Stimulated activated CD4-positive, alpha-beta T cell treated with anti-CD3 and anti-CD28 coated beads, Interleukin-15, amount 100 ng/mL, for 48 hours (primary cell): ENCODE measurements at places on chromosomes 1 and 21.

- DNase-seq = no peak
Measured at GRCh38 chr1:55209247-55209646, 5.9 kb downstream of the USP24 start.

DNA sequence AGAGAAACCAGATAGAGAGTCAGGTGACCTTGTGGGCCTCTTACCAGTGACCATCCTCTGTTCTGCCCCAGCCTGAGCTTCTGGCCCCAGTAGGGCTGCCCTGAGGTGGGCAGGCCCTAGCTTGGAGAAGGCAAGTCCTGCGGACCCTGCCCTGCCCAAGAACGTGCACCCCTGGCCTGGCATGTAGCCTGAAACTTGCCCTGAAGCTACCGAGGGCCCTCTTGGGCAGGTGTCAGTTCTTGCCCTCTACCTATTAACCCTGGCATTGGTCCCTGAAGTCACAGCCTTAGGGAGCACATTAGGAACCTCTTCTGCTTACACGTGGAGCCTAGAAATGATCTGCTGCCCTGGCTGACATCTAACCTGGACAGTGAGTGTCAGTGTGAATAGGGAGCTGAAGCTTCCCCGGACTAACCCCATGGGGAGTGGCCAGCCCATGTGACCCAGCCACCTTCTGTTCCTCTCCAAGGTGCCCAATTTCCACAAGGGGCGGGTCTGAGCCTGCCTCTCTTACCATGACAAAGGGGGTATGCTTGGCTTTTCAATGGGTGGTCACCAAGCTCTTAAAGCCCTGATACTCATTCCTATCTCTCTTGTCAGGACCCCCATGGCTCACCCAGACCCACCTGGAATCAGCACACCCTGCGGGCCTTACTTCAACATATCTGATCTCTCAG is 163.0 kb downstream of the ZSCAN20 start:
- DNase-seq = no peak

DNA sequence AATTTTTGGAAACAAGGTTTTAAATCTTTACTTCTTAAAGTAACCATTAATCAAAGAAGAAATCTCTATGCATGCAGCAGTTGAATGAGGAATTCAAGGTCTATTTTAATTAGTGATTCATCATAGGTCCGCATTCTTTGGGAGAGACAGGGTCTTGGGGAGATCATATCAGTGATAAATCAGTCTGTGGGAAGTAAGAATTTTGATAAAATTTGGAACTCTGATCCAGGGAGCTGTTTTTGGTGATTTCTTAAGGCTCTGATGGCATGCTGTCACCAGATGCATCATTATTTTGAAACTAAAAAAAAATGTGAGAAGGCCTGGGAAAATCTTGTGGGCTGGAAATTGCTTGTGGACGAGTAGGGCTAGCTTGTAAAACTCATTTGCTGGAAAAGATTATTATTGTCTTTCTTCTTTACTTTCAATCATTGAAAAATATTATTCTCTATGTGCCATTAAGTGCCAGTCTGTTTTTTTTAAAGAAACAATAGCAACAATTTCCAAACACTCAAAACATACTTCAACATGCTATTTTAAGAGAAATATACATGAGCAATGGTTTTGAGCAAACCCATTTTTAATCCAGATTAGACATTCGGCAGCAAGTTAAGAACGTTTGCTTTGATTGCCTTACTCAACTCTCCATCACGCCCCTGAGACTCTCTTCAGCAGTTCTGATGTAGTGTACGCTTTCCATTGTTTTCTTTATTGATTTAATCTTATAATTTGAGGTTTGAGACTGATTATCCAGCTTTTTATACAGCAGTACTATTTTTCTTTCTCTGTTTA is 62.6 kb downstream of the ZBTB18 start:
- DNase-seq = no peak

- peak; percentile 96 for DNase-seq
Measured at GRCh38 chr1:19485362-19486187, at the start of gene CAPZB. Gene CAPZB (minus strand): TSS chr1:19485539. CDS start chr1:19485438, 101 bp downstream.

- no peak for DNase-seq
Measured at GRCh38 chr1:221117548-221117951, 238.3 kb downstream of the HLX start.

GRCh38 chr1:172054172-172054571 is 212.9 kb downstream of the DNM3 start:
- DNase-seq = no peak

DNA sequence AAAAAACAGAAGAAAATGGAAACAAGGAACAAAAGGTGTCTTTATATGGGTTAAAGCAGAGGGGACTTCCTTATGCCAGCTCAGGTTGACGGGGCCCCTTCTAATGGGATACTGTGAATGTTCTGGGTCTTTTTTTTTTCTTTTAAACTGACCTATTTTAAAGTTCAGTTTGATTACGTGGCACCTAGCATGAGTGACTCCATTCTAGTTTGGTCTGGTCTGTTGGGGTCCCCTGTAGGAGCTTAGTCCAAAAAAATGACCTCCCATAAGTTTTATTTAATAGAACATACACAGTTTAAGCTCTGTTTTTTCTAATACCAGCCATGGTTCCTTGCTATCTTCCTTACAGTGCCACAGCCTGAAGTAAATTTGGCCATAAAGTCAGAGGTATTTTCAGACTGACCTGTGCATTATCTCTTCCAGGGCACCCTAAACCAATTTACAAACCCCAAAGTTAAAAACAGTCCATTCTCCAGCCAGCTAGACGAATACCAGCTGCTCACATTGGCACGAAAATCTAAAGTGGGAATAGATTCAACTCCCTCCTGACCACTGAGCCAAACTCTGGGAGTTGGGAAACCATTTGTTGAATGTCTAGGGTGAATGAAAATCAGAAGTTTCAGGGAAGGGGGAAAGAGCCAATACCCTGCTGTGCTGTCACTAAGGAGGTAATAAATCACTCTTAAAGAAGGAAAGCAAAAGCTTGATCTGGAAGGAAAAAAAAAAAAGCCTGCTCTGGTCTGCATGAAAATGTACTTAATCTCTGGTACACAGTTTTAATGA is 42.4 kb downstream of the AKNAD1 start:
- no peak for DNase-seq

DNA sequence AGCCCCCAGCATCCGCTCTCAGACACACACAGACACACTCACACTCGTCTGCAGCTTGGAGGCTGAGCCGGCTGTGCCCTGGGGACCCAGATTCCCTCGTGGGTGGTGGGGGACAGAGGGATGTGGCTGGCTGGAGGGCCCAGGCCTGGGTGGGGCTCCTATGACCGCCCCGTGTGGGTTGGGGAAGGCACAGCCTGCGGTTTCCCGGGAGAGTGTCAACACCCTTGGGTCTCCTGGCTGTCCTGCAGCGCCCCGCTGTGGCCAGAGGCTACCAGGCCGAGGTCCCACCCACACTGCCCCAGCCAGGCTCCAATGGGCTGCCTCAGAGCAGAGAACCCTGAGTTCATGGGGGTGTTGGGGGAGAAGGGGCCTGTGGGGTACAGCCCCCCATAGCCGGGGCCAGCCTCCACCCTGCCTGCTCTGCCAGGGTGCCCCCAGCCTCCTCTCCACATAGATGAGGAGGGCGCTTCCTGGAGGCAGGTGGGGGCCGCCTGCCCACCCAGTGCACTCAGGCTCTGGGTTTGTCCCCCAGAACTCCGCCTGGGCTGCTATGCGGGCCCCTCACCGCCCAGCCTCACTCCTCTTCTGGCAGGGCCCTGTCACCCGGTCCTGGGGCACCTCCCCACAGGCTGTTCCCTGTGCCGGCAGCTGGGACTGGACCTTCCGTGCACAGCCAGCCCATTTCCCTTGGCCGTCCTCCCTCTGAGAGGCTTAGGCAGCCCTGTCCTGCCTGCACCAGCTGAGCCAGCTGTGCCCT is at the start of gene TTC34:
TTC34 (minus strand) TSS at position 159 of the 757 bp plus-strand sequence. CDS start 866 bp downstream, outside the sequence.
- peak; percentile 30 for DNase-seq

DNA sequence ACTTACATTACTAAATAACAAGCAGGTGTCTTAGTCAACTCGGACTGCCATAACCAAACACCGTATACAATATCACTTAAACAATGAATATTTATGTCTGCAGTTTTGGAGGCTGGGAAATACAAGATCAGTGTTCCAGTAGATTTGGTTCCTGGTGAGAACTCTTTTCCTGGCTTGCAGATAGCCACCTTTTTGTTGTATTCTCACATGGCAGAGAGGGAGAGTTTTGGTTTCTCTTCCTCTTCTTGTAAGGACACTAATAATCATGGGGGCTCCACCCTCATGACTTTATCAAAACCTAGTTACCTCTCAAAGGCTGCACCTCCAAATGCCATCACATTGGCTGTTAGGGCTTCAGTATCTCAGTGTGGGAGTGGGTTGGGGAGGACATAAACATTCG is 82.9 kb upstream of the CACYBP start:
- no peak for DNase-seq

- peak; percentile 27 for DNase-seq
Measured at GRCh38 chr21:28636752-28637691, 355.7 kb downstream of the LTN1 start.

DNA sequence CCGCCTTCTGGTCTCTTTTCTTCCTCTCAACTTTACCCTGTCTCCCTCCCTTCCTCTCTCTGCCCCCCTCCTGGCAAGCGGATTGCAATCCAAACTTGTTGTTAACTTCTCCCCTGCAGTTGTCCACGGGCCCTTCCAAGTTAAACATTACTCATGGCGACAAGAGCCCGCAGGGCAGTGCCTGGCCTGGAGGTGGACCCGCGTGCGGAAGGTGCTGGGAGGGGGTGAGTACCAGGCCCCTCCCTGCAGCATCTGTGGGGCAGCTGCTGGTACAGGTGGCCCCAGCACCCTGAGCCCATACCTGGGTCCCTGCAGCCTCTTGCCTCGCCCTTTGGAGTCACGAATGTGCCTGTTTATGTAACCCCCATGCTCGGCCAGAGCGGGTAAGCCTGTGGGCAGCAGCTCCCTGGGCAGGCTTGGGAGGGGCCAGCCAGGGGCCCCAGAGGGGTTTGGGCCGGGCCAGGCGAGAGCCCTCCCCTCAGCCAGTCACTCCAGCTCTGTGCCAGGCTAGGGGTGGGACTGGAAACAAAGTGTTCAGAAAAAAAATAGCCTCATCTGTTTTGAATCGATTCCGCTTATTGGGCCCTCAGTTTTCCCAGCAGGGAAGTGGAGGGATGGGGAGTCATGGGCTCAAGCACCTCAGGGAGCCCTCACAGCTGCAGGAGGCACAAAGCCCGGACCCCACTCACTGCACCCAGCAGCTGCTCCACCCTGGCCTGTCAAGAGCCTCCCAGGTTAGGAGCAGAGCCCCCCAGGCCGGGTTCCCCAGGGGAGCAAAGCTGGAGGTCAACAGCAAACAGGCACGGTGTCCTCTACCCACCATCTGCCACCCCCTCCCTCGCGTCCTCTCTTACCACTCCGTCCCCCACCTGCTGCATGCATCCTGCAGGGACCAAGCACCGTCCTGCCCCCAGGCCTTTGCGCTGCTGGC is 14.0 kb upstream of the FAAP20 start:
- no peak for DNase-seq

DNA sequence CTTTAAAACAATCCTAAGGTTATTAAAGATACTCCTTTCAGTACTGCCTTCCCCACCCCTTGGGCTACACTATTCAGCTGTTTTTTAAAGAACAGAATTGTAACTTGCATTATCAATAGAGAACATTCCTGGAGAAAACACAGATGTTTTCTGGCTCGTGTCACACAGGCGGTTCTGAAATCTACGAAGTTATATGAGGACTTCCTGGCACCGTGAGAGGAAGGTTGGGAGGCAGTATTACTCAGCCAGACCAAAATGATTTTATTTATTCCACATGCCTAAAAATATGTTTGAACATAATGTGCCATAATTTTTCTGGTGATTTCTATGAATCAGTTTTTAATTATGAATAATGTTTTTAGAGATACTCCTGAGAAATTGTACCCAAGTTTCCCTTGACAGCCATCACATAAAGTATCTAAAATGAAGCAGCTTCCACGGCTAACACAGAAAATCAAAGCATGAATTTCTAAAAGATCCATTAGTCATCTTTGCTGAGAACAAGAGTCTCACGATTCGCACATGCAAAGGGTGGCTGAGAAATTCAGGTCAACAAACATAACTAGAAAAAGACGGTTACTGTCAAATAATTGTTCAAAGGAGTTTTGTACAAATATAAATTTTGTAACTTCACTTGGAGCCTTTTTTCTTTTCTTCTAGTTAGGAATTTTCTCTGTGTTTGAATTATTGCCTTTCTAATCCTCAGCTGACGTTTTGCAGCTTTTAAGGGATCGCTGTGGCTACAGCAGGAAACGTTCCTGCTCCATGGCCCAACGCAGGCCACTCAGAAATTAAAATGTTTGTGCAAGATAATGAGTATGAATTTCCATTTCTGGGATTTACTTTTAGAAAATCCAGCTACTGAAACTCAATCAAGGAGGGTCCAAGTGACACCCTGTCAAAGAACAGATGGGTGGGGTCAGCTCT is 8.0 kb upstream of the SIM2 start:
- DNase-seq = no peak

GRCh38 chr1:117059334-117059677 is 820 bp upstream of the TTF2 start:
- peak; percentile 58 for DNase-seq

- DNase-seq = no peak
Measured at GRCh38 chr1:248404024-248404423, 1.2 kb downstream of the OR2T1 start.

- DNase-seq = no peak
Measured at GRCh38 chr1:48070396-48070750, 73.2 kb upstream of the TRABD2B start.

- no peak for DNase-seq
Measured at GRCh38 chr1:197106869-197107268, 39.6 kb downstream of the ASPM start.

DNA sequence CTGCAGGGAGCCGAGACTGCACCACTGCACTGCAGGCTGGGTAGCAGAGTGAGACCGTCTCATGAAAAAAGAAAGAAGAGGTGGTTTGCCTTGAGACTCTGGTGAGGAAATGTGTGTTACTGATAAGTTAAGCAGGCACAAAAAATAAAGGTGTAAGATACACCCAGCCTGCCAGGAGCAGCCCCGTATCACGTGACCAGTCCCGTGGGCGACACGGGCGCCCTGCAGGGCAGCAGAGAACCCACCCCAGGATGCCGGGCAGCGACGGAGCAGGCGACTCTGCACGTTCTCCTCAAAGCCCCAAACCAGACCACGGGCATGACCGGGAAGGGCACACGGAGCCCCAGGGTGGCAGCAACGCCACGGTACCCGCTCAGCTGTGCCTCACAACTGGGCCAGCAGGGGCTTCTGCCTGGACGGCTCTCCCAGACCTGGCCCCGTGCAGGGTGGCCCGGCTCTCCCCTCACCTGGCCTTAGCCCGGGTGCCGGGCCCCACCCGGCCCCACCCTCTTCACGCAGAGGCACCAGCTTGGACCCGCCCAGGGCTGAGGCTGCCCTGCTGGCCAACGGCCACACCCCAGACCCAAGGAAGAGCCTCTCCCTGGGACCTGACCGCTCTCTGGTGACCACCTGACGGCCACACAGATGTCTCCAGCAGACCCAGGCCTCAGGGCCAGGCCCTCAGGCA is 8.1 kb upstream of the TNFRSF4 start:
- DNase-seq = no peak

GRCh38 chr21:45993210-45994085 is 11.9 kb downstream of the COL6A1 start:
- DNase-seq = no peak

GRCh38 chr1:85447006-85447943 is 17.7 kb downstream of the DDAH1 start:
- no peak for DNase-seq

DNA sequence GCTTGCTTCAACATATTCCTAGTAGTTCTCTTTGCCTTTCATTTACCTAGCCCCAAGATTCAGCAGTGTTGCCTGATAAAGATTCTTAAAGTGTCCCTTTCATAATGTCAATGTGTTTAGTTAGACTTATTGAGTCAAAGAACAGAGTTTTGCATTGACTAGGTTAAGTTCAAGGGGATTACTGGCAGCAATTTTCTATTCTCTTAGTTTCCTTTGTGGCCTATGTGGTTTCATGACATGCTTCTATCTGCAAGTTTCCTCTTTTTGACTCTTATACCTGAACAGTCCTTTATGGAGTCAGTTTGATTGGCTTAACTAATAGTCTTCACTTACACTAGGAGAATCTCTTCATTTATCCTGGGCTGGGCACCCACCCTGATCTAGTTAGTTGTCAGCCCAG is 151.3 kb downstream of the ADGRL4 start:
- no peak for DNase-seq
